ENCODE measurements at places on chromosomes 11 and 22.

DNA sequence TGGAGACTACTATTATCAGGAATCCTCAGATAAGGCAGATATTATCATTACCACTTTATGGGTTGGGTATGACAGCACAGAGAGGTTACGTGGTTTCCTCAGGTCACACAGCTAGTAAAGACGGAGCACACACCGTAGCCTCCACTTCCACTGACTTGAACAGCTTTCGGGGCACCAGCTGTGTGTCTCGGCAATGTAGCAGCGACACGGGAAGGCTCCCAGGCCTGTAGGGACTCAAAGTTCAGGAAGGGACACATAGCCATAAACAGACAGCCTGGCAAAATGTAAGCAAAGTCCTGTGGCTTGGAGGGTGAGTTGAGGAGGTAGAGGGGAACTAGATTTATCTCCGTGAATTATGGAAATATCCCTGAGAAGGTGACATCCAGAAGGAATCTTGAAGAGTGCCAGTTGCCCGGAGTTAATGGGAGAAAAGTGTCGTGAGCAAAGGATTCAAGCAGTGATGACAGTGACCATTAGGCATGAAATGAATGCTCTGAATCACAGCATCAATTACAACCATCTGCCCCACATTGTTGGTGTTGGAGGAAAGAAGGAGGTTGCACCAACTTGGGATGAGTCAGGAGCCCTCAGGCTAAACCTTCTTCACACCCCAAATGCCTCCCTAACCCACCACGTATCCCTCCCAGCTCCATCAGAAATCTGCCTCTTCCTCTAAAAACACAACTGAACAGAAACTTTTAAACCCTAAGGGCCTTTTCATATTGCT, 106.7 kb upstream of the ASPHD2 start:
- DNase-seq: no peak

DNA sequence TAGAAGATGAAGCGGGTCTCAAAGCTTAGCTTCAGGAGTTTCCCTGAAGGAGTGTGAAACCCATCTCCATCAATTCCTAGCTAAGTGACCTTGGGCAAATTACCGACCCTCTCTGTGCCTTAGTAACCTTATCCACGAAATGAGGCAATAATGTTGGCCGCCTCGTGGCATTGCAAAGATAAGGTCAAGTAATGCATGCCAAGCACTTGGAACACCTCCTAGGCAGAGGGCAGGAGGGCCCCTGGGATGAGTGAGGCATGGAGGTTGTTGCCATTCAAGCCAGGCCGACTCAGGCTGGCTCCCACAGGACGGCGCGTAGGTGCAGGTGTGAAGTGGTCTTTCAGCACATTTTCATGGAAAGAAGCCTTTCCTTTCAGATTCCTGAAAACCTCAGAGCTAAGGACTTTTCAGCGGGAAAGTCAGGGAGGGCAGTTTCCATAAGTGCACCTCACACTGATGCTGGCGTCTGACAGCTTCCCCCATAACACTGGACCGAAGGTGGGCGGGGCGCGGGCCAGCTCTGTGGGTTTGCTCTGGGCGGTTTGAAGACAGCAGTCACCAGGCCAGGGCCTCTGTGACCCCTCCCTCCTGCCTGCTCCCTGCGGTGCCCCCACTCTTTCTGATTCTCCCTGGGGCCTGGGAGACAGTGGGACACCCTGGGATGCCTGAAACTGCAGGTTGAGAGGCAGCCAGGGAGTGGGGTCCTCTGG, 25.2 kb downstream of the RPS6KA4 start:
- no peak for DNase-seq

- DNase-seq: no peak
Measured at GRCh38 chr22:50167689-50168489, 2.6 kb upstream of the PANX2 start.

DNA sequence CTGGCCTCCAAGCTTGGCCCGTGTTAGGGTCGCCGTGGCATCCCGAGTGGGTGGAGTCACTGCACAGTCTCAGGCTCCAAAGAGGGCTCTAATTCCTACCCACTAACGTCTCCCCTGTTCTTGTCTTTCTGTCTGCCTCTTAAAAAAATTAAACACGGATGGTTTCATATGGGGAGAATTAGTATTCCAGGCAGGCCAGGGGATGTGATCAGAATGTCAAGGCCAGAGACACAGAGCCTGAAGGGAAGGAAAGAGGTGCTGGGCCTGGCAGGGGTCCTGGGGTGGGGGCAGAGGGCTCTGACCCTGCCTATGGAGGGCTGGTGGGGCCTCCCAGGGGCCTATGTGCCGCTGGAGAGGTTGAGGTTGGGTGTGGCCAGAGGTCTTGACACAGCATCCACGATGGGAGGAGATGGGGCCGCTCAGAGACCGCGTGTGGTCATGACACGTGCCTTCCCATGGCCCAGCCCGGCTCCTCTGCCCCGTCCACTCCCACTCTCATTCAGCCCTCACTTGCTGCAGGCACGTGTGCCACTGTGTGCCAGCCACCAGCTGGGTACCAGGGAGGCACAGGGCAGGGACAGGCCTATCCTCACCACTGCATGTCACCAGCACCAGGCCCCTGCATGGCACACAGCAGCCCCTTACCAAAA, 56.5 kb downstream of the FLRT1 start:
- no peak for DNase-seq

DNA sequence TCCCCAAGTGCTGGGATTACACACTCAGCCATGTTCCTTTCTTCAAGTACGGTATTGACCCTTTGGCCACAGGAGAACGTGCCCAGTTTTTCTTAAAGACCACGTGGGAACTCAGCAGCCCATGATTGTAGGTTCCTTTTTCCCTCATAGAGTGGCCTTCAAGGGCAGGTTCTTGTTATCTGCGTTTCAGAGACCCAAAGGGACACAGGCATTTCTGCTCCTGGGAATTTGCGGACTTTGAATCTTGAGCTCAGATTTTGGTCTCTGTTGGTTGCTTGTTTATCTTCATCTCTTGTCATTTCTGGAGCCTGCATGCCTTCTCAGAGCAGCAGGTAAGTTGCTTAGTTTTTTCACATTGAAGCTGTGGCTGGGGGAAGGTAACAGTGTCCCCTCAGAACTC, 12.0 kb downstream of the MARK2 start:
- DNase-seq: no peak

- DNase-seq: no peak
Measured at GRCh38 chr11:17778956-17779860, 44.6 kb downstream of the KCNC1 start.

- no peak for DNase-seq
Measured at GRCh38 chr11:9639099-9639498, 24.8 kb upstream of the SWAP70 start.

DNA sequence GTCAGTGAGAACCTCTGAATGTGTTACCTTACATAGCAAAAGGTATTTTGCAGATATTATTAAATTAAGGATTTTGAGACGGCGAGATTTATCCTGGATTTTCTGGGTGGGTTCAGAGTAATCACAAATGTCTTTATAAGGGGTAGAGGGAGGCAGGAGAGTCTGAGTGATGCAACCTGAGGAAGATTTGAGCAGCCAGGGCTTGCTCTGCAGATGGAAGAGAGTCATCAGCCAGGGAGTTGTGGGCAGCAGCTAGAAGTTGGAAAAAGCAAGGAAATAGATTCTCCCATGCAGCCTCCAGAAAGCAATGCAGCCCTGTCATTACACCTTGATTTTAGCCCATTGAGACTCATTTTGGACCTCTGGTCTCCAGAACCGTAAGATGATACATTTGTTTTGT, 4.1 kb upstream of the WDR74 start:
- DNase-seq: no peak

DNA sequence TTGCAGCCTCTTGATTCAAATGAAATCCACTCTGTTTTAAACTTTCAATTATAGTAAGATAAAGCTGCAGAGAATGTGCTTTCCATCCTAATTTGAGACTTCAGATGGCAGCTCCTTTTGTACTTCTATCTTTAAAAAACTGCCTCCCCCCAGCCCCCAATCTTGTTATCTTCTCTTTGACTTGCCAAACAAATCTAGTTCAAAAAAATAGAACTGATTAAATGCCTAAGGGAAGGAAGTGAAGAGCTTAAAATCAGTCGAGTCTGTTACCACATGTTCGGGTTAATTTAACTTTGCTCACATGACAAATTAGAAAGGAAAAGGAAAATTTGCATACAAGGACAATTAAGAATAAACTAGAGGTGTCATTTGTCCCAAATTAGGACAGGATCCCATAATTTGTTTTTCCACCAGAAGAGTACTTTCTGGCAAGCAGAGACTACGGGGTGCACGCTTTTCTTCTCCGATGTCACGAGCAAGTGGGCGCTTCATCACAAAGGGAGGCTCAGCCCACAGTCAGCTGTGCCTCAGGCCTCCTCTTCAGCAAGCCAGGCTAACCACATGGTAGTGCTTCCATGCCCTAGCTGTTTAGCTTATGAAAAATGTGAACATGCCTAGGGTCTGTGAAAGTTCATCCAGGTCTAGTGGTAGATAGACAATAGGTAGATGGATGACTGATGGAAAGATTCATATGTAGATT, 69.0 kb upstream of the LDLRAD3 start:
- no peak for DNase-seq

- DNase-seq: no peak
Measured at GRCh38 chr11:121522043-121522941, 69.5 kb upstream of the SORL1-AS1 start.
